ENCODE measurements at places on chromosomes 5 and 9.

DNA sequence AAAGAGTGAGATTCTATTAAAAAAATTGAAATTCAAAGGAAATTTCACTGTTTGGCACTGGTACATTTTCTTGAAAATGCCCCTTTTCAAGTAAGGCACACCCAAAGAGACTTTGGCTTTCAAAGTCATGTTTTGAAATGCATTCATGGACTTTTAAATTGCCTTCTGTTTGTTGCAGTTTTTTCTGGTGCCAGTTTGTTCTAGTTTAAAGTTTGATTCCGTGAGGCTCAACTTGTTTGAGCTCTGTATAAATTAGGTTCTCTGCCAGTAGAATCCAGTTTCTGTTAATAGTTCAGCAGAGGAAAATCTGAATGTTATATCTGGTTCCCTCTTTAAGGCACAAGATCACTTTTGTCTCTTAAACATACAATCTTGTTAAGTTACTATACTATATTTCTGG, 16.4 kb downstream of the ATP6V0E1 start:
- DNase-seq: no peak

- DNase-seq: no peak
Observed at GRCh38 chr9:88980740-88981203, 10.5 kb upstream of the S1PR3 start.

GRCh38 chr9:127667127-127667844, 39.5 kb upstream of the CFAP157 start:
- no peak for DNase-seq

GRCh38 chr9:120737416-120738165, 23.3 kb upstream of the MEGF9 start:
- no peak for DNase-seq

- DNase-seq: no peak
Observed at GRCh38 chr9:33778700-33779351, 16.5 kb upstream of the PRSS3 start.

- DNase-seq: no peak
Observed at GRCh38 chr9:132412089-132412488, 2.1 kb downstream of the CFAP77 start.

- DNase-seq: no peak
Observed at GRCh38 chr9:129211686-129212085, 33.6 kb upstream of the IER5L start.

- no peak for DNase-seq
Observed at GRCh38 chr9:116855881-116856662, 169.0 kb downstream of the TRIM32 start.

GRCh38 chr9:72039532-72039931, 20.9 kb downstream of the C9orf57 start:
- no peak for DNase-seq

GRCh38 chr9:116432051-116432450, 255.1 kb upstream of the TRIM32 start:
- no peak for DNase-seq

GRCh38 chr5:968881-969280, 39.7 kb upstream of the NKD2 start:
- no peak for DNase-seq

- no peak for DNase-seq
Observed at GRCh38 chr5:149315753-149316152, 29.5 kb upstream of the GRPEL2 start.

- no peak for DNase-seq
Observed at GRCh38 chr5:139468421-139468931, 2.3 kb upstream of the SMIM33 start.

- DNase-seq: no peak
Observed at GRCh38 chr9:33297432-33297831, 7.1 kb downstream of the NFX1 start.

GRCh38 chr9:26566141-26566540, 326.5 kb downstream of the CAAP1 start:
- no peak for DNase-seq

DNA sequence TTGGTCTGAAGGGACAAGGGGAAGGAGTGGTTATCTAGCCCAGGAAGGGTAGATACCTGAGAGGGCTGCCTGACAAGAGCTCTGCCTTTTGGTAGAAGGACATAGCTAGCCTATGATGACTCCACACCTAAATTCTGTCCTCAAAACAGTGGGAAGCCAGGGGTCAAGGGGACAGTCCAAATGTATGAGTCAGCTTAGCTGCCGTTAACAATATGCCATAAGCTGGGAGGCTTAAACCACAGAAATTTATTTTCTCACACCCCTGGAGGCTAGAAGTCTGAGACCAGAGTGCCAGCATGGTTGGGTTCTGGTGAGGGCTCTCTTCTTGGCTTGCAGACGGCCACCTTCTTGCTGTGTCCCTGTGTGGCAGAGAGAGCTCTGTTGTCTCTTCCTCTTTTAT, 306.4 kb downstream of the NTRK2 start:
- no peak for DNase-seq

DNA sequence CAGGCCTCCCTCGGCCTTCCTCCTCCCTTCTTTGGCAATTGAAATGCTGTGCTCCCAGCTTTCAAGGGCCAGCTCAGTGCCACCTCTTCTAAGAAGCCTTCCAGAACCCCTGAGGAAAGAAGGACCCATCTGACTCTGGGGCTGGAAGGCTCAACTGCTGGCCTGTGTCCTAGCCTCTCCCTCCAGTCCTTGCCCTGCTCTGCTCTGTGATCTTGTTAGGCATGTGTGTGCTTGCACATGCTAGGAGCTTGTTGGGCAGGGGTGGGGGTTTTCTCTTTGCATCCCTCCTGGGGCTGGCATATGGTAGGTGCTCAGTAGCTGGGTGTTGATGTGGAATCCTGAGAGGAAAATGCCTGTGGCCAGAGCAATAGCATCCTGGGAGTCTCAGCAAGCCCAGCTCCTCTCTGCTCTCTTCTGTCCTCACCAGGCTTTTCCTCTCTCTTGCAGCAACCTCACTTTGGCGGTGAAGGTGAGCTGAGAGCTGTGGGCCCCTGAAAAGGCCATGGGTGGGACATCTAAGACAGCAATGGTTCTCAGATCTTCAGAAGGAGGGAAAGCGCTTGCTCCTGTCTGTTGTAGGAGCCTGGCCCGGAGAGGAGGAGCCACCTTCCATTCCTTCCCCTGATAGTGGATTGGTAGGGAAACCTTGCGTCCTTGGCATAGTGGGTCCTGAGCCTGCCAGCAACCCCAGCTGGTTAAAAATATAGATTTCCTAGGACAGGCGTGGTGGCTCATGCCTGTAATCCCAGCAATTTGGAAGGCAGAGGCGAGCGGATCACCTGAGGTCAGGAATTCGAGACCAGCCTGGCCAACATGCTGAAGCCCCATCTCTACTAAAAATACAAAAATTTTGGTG, 9.9 kb downstream of the DOLK start:
- no peak for DNase-seq

GRCh38 chr9:91676046-91676445, 252.4 kb upstream of the NFIL3 start:
- DNase-seq: no peak

- no peak for DNase-seq
Observed at GRCh38 chr5:74342948-74343682, 297.4 kb downstream of the ENC1 start.

GRCh38 chr5:36658038-36658756, 51.8 kb downstream of the SLC1A3 start:
- no peak for DNase-seq

DNA sequence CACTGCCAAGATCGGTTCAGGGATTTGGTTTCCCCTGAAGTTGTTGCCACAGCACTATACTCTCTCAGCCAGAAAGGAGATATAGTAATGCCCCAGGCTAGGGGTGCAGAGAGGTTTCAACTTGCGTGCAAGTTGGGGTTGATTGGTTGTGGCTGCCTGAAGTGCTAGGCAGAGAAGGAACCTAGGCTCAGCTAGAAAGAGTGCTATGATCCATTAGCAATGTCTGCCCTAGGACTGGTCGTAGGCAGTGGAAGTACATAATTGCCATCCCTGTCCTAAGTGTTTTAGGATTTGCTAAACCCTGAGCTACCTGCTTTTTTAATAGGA, 136.6 kb upstream of the SMIM23 start:
- no peak for DNase-seq

DNA sequence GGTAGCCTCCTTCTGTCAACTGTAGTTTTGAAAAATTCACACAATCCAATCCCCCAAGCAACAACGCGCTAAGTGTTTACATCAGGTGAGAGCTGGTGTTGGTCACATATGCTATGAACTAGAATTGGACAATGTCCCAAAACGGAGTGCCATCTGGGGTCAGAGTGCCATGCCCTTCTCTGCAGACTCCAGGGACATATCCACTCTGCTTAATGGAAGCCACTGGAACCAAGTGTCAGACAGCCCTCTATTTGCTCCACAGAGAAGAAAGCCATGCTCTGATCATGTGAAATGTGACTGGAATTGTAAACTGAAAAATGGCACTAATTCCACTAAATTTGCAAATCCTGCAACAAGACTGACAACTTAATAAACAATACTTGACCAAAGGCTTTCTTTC, 12.2 kb downstream of the ABCA1 start:
- DNase-seq: no peak

DNA sequence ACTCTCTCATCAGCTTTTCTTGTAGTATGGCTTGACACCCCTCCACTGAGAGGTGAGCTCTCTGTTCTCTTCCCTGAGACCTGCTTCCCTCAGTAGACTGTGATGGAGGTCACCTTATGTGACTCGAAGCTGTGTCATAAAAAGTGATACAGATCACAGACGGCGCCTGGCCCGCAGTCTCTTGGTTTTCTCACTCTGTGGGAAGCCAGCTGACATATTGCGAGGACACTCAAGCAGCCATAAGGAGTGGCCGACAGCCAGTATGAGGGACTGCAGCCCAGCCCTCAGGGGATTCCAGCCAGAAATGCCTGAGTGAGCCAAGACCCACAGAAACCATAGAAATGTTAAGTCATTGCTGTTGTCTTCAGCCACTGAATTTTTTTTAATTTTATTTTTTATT, 38.0 kb downstream of the GADD45G start:
- DNase-seq: no peak

GRCh38 chr9:93446073-93446472, 5.4 kb upstream of the FAM120A start:
- no peak for DNase-seq

GRCh38 chr9:84374516-84374915, 34.0 kb upstream of the SLC28A3 start:
- no peak for DNase-seq

DNA sequence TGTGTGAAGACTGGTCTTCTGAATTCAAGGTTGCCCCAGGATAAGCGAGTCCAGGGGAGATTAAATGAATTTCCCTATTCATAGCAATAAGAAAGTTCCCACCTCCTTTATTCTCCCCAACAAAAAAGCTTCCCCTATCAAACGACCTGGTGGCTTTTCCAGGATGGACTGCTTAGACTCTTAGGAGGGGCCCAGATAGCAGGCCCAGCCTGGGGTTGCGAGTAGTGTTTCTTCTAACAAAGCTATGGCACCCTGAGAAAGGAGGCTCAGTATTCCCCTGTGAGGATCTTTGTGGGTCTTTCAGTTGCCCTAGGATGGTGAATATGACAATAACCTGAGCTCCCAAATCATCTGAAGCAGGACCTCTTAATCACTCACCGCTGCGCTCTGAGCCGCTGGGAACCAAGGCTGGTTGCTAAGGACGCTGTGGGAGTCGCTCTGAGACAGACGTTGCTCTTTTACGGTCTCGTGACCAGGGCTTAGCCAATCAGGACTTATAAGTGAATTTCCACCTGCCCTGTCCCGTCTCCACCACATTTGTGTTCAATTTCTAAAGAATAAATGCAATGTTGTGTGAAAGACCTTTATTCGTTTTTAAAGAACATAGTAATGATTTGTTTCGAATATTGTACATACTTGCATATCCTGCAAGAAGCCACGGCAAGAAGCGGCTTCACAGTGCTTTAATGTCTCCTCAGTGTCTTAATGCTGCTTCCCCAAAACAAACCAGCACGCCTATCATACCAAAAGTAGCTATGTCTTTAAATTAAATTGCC, at the start of gene TMEM232:
Gene TMEM232, minus strand, starts transcription at position 423 of the 776 bp plus-strand sequence. CDS start 59,319 bp downstream, outside the sequence.
- peak; percentile 71 for DNase-seq

DNA sequence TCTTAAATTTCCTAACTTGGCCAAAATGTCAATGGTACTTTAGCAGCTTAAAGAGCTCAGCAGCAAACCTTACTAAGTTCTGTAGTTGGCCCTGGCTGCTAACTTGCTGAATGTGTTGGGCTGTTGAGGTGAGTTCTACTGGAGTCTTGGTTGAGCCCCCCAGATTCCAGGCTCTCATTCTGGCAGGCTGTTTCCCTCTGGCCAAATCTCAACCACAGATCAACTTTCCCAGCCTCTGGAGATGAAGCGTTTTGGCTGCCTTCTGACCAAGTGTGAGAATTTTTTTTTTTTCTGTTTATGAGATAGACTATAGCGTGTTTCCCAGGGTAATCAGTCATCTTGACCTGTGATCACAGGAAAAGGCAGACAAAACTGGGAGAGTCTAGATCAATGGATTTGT, 343.7 kb downstream of the EBF1 start:
- no peak for DNase-seq

- DNase-seq: no peak
Observed at GRCh38 chr9:78358329-78359051, 61.6 kb downstream of the PSAT1 start.
